Stimulated activated CD8-positive, alpha-beta memory T cell treated with anti-CD3 and anti-CD28 coated beads, Interleukin-2, amount 100 ng/mL, for 48 hours (primary cell): ENCODE measurements at places on chromosomes 4 and X.
A peak's percentile ranks its signal among the peaks of the same experiment; 100 is the strongest.

DNA sequence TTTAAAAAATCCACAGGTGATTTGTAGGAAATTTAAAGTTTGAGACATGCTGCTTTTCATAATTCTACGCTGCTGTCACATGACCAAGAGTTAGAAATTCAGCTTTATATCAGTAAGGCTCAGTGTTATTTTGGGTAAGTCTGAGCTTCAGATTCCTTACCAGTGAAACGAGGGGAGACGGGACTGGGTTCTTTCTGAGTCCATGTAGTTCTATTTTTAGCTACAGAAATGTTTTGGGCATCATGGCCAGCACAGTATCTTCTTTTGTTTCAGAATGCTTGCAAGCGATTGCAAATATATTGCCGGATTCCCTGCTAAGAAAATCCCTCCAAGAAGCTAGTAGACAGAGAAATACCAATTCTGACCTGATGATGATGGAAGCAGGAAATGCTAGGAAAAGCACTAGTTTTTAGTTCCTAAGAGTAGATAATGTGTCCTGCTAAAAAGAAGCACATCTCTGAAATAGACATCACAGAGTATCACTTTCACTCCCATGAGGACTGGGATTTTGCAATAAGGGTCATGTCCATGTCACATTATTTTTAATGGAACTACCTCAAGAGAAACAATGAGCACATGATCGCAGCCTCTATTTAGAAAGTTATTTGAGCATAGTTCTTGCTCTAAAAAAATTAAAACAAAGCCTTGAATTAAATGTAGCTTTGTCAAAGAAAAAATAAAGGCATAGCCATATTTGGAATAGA lies 10.9 kb downstream of the ATP1B4 start:
- no peak for DNase-seq

DNA sequence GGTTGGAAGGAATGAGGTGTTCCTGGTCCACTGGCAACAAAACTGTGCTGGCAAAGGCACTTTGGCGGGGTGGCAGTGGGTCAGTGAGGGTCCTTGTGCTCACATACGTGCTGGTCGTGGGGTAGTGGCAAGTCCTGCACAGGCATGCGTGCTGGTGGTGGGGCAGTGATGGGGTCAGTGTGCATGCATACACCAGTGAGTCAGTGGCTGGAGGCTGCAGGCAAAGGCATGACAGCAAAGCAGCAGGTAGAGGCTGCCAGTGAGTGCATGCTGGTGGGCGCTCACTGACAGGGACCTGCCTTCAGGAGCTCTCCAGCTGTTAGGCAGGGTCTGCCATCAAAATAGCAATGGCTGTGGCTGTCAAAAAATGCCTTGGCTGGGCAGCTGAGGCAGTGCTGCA lies 42.1 kb downstream of the TMPRSS11E start:
- no peak for DNase-seq

DNA sequence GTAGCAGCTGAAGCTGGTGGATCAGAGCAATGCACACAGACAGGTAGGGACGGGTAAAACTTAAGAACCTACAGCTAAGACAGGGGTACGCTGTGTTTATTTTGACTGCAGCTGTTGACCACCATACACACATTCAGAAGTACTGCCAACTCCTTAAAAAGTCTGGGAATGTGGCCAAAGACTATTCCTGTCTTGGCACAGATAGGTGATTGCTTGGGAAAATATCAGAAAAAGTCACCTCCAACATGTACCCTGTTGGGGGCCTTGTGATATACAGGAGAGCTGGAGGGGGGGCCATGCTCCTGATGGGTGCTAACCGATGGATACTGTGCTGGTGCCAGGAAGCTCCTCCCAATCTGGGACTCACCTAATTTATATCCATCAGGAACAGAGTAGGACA lies 121.2 kb downstream of the VCX2 start:
- no peak for DNase-seq

GRCh38 chr4:83731609-83732008 lies 195.7 kb downstream of the GPAT3 start:
- no peak for DNase-seq

- DNase-seq = no peak
These were observed 128.7 kb upstream of the GALNT7 start for GRCh38 chr4:173039617-173040577.

DNA sequence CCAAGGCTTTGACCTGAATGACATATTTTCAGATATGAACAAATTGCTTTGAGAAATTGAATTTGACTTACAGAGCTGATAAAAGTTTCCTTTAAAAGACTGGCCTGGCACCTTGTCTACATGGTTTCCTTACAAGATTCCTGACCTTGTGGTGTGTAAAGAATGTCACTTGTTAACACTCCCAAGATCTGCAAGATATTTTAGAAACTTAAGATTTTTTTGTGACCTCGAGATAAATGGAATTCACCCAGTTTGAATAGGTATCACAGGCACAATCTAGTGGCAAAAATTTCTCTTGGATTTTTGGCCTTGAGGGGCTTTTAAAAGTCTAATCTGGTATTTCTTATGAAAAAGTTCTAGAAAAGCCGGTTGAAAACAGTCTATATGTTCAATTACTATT lies 1568.9 kb upstream of the IGFBP7 start:
- DNase-seq = no peak

DNA sequence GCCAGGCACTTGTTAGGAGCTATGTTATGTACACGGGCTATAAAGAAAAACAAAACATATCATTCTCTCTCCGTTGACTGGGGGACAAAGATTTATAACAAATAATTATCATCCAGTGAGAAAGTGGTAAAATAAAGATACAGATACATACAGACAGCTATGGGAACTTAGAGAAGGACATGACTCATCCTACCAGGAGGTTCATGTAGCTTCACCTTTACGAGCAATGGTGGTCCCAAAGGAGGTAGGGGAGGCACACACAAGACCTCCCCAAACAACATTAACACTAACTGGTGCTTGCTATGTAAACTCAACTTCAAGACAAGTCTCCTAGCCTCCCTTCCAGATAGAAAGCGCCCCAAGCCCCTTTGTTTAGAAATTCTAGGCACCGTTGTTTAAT lies 8.9 kb downstream of the AMBN start:
- DNase-seq = no peak

- DNase-seq = no peak
These were observed 96.4 kb downstream of the ANXA10 start for GRCh38 chr4:168188754-168189153.

GRCh38 chr4:151887816-151888180 lies 127.0 kb upstream of the GATB start:
- DNase-seq = no peak

GRCh38 chr4:7793186-7793585 lies 146.5 kb downstream of the AFAP1 start:
- no peak for DNase-seq

GRCh38 chrX:2933125-2933900 lies 4.2 kb upstream of the ARSD start:
- no peak for DNase-seq

DNA sequence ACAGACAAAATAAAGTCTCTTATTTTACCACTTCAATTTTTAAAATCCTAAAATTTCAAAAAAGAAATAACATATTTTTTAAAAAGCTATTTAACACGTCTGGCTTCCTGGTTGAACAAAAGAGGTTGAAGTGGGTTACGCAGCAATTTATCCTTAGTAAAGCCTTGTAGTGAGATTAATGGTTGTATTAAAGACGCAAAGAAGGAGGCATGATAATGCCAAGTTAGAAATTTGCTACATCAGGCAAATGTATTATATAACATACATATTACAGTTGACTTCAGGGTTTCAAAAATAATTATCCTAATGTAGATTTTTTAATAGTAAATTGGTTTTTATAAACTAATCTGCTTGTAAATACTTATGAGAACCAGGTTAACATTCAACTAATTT lies 35.3 kb downstream of the ANKRD17 start:
- DNase-seq = no peak

DNA sequence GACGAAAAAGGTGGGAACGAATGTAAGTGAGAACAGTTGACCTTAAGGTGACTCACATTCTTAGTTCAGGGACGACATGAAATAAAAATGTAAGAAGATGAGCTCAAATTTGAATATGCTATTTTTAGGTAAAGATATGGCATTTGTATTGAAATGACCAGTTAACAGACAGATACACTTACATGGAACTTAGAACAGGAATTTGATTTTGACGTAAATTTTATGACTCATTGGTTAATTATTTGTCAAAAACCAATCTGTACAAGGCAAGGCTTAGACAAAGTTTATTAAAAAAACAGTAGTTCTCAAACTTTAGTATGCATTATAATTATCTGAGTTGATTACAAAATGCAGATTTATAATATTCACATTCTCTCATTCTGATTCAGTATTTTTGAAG lies 469.4 kb downstream of the CFAP47 start:
- no peak for DNase-seq

DNA sequence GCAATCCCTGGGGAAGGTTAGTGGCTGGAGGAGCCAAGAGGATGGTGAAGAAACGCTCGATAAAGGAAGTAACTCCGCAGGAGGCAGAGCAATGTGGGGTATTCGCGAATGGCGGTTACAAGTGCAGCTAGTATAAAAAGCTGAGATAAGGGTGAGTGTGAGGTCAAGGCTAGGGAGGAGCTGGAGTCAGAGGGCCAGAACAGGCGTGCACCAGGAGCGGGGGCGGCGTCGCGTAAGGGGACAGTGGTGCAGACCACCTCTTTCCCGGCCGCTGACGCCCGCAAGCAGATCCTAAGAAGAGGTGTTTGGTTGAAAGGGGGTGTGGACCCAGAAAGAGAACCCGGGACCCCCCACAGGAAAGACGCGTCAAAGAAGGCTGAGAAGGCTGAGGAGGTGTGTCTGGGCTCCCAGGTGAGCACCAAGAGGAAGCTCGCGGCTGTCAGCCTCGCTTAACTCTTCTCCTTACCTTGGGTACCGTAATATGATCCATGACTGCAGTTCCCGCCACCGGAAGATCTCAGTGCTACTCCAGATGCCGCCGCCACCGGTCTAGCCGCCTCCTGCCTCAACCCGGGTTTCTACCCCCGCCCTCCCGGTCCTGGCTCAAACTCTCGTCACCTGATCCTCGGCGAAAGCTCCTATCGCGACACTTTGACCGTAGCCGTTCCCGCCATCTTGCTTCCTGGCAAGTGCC lies at the start of gene MTMR8:
TSS of gene MTMR8 (minus strand) at position 579 of the 694 bp plus-strand sequence. CDS start at position 490, 89 bp downstream.
- peak; percentile 53 for DNase-seq

GRCh38 chr4:168474660-168475320 lies 5.5 kb downstream of the DDX60L start:
- DNase-seq = no peak

DNA sequence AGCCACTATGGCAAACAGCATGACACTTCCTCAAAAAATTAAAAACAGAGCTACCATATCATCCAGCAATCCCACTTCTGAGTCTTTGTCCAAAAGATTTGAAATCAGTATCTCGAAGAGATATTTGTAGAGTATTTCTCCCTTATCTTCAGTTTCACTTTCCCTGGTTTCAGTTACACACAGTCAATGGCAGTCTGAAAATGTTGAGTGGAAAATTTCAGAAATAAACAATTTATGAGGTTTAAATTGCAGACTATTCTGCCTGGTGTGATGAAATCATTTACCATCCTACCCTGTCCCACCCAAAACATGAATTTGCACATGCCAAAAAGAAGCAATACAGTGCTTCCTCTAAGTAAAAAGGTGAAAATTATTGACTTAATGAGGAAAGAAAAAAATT lies 43.9 kb downstream of the NPY2R start:
- DNase-seq = no peak

- no peak for DNase-seq
These were observed 51.1 kb downstream of the SCML1 start for GRCh38 chrX:17788439-17788838.

- no peak for DNase-seq
These were observed 80.8 kb upstream of the CLNK start for GRCh38 chr4:10765386-10765785.

- no peak for DNase-seq
These were observed 423.3 kb downstream of the RAPGEF2 start for GRCh38 chr4:159526172-159526571.

DNA sequence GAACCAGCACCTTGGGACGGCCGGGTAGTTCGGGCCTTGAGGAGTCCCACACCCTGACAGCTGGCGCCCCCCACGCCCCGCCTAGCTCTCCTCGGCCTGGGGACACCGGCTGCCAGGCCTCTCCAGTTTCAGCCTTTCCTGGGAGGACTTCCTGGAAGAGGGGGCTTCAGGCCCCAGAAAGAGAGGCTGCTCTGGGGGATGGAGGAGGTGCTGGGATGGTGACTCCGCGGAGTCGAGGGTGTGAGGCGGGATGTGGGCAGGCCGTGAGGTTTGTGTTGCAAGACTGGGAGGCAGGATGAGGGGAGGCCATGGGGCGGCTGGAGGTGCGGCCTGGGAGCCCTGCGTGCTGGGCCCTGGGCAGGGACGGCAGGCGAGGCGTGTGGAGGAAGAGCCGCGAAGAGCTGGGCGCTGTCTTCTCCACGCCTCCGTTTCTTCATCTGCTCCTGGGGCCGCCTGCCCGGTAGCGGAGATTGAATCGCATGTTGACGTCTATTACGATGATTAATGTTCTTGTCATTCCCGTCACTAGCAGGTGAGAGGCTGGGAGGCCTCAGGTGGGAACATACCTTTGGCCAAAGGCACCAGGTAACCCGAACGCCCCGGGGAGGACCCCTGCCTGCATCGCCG lies 918 bp upstream of the FGFRL1 start:
- peak; percentile 69 for DNase-seq

- no peak for DNase-seq
These were observed 562.2 kb downstream of the ZIC3 start for GRCh38 chrX:138128027-138128671.

DNA sequence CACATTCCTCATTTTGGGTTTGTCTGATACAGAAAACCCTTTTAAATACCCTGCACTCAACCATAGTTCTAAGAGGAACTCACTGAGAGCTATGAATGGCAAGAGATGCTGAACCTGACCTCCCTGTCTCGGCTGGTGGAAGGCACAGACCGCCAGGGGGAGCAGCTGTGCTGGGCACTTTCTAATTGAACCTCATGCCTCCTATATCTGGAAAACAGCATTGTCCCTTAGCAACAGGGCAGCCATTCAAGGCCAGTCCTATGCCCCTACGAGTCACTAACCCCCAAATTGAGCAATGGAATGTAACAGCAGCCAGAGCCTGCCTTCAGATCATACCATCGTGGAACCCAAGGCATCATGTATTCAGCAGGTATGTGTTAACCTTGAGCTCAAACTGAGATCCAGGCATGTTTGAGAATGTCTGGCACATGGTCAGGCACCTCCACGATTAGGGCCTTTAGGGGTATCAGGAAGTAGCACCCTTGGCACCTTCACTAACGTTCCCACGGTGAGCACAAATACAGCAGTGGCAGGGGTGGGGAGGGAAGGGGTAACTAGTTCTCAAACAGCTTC lies 5.1 kb downstream of the USP27X start:
- peak; percentile 33 for DNase-seq

DNA sequence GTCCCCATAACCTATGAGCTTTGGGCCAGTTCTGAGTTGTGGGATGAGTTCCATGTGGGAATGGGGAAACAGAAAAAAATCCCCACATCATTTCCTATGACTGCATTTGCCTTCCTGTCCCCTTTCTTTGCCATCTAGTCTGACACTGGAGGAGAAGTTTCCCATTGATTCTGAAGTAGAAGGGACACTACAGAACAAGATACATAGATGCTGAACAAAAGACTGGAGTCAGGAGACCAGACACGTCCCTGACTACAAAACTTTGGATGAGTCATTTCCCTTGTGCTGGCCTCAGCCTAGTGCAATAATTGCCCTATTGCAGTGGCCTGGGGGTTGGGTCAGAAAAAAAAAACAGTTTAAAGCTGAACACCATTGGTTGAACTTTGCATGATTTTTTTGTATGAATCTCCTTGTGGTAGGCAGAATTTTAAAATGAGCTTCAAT lies 22.1 kb downstream of the BEX3 start:
- no peak for DNase-seq

GRCh38 chr4:14177987-14178386 lies 550.5 kb upstream of the BOD1L1 start:
- no peak for DNase-seq
